SK-N-SH (cell line): ENCODE measurements at places on chromosomes 2 and 18.
A peak's percentile ranks its signal among the peaks of the same experiment; 100 is the strongest.

DNA sequence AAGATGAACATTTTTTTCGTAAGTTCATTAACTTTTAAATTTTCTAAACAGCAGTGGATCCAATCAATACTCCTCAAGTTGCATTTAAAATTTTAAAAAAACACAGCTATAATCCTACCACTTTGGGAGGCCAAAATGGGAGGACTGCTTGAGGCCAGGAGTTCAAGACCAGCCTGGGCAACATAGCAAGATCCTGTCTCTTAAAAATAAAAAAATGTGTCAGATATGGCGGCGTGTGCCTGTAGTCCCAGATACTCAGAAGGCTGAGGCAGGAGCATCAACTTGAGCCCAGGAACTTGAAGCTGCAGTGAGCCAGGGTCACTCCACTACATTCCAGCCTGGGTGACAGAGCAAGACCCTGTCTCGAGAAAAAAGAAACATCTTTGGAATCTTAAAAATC, 59.8 kb upstream of the RNU4ATAC start:
- DNase-seq, result no peak

DNA sequence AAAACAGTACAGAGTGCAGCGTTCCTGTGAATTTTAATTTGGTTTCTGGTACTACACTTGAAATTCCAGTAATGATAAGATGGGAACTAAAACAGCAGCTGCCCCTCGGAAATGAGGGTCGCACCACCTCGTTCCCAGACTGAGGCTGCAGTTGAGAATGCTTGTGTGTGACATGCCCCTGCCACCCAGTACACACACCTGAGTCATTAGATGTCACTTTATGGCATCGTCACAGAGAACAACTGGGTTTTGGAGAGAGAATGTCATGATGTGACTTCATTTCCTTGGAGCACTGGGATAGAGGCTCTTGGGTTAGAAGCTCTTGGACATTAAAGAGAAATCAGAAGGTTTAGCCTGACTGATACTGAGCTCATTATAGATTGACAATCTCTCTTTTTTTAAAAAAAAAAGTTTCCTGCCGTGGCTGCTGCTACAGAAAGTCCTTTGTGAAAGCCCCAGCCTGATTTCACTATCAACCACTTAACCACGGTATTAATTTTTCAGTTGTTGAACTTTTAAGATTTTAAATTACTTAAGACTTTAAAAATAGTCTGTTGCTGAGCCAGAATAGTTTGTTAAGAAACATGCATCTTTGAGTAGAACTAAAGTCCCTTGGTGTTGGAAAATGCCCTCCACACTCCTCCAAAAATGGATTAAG, 24.5 kb downstream of the BCL2L11 start:
- no peak for DNase-seq

DNA sequence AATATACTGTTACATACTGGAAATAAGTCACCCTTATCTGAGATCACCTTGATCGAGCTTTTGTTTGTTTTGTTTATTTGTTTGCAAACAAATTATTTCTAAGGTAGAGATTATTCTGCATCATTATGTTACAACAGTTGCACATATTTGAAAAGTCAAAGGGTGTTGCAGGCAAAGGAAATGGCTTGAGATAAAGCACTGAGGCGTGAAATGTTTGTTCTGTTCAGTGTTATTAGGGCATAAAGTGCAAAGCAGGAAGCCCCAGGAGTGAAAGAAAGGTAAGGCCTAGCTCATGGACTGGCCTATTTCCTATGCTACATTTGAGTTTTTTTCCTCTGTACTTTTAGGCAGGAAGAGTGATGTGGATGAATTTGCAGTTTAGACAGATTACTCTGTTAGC, 1815.6 kb upstream of the LRRTM1 start:
- DNase-seq, result no peak

DNA sequence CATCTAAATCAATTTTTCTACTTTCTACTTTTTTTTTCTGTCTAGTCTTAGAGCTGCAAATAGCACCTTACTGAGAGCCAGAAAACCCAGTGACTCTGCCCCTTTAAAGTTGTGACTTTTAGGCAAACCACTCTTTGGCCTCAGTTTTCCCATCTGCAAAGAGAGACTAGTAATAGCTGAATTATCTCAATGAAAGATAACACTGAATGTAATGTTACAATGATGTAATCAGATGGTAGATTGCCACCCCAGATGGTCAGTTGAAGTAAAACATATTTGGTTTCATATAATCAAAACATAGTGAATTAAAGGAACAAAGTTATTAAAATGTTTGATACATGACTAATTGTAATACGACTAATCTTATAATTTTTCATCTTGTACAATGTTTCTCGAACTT, 5.0 kb upstream of the APCDD1 start:
- DNase-seq, result no peak

GRCh38 chr2:160417745-160418397, 75.7 kb downstream of the RBMS1 start:
- no peak for DNase-seq

DNA sequence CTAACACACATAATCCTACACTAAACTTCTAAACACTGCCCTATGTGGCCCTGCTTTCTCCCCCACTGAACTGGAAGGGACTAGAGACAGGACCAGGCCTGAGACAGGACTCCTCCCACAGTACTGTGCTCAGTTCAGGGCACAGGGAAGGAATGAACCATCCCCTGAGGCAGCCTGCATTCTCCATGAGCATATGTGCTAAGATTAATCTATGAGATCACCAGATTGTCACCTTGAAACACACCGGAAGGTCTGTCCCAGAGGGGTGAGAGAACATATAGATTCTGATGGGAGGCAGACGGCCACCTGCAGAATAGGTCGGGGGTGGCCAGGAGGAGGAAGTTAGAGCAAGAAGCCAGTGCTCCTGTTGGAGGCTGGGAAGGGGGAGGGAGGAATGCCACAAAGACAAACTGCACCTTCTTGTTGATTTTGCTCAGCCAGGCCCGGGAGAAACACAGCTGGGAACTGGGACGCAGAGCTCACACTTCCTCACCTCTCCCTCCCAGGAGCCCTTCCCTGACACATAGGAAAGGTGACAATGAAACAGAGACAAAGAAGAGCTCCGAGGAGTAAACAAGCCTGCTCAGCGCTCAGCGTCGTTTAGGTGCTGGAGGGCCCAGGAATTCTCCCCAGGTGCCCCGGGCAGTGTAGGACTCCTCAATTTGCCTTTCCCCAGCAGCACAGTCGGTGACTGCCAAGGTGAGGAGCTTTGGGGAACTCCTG, 52.1 kb downstream of the ZBTB7C start:
- peak; percentile 30 for DNase-seq

- no peak for DNase-seq
These were observed 320.9 kb upstream of the TCF4 start for GRCh38 chr18:55908901-55909366.

DNA sequence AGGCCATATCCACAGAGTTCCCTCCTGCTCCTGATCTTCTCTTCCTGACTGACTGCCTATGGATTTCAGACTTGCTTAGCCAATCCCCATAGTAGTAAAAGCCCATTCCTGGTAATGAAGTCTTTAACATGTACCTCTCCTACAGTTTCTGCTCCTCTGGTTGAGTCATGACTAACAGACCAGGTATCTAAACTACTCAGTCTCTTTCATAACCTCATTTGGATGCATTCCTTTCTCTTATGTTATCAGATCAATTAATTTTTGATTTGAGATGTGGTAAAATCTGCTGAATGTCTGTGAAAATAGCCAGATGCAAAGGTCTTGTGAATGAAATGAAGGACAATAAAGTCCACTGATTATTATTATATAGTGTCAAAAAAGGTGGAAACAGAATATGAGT, 198.0 kb downstream of the NBAS start:
- no peak for DNase-seq

- no peak for DNase-seq
These were observed 14.8 kb upstream of the SLC66A3 start for GRCh38 chr2:11140492-11140891.

GRCh38 chr2:18346344-18346743, 214.1 kb downstream of the RDH14 start:
- DNase-seq, result no peak

GRCh38 chr2:52929412-52929811, 838.2 kb upstream of the CHAC2 start:
- no peak for DNase-seq

GRCh38 chr18:58640428-58640805, 11.5 kb upstream of the ALPK2 start:
- DNase-seq, result no peak

DNA sequence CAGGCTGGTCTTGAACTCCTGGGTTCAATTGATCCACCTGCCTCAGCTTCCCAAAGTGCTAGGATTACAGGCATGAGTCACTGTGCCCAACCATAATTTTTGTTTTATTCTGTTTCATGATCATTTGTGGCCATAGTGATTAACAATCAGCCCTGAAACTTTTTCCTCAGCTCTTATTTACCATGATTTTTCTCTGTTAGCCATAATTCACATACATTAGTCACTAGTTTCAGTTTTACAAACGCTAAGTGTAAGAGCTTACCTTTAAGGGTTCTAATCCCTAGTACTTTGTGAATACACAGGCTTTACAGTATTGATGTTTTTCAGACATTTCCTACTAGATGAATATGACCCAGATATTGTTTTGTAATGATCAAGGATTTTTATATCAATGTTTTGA, 216.1 kb downstream of the DPP4 start:
- DNase-seq, result no peak

- DNase-seq, result no peak
These were observed 33.7 kb downstream of the CERKL start for GRCh38 chr2:181623159-181623558.

DNA sequence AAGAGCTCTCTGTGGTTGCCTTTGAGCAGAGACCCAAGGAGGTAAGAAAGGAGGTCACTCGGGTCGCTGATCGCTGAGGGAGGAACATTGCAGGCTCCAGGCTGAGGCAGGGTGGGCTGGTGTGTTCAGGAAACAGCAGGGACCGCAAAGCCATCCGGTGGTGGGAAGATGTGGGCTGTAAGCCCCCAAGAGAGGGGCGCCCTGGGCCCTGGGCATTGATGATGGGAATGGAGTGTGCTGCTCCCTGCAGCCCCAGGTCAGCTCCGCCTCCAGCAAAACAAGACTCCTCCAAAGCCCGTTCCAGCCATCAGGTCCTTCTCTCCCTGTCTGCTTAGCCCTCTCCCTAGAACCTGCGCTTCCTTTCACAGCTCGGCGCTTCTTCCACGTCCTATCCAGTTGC, 229.7 kb downstream of the KLHL29 start:
- no peak for DNase-seq

GRCh38 chr2:181675254-181675653, 5.1 kb downstream of the NEUROD1 start:
- no peak for DNase-seq

DNA sequence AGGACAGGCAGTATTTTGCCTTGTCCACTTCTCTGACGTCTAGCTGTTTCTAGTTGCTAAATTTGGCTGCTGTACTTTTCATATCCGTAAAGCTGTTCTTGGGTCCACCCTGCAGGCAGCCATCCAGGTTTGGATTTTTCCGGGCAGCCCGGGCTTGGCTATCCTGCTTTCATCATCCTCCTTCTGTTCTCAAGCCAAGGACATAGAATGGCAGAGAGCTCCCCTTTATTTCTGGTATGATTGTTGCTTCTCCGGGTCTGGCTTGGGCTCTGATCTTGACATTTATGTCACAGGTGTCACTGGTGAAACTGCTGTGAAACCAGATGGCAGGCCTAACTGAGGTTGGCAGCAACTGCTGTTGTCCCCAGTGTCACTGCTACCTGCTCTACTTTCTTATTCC, 35.5 kb downstream of the SCN2A start:
- no peak for DNase-seq

DNA sequence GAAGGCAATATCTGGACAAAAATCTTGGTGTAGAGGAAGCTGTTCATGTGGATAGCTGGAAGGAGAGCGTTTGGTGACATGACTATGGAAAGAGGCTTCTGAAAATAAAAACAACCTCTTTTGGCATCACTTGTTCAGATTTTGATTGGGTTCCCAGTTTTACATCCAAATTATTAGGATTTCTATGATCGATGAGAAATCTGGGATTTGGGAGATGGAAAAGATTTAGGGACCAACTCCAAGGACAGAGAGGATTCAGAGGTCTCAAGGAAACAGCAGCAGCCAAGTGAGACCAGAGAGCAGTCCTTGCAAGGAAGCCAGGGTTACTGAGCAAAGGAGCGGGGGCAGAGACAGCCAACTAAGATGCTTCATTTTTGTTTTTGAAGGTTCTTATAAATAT, 441.7 kb downstream of the TRIB2 start:
- DNase-seq, result no peak

DNA sequence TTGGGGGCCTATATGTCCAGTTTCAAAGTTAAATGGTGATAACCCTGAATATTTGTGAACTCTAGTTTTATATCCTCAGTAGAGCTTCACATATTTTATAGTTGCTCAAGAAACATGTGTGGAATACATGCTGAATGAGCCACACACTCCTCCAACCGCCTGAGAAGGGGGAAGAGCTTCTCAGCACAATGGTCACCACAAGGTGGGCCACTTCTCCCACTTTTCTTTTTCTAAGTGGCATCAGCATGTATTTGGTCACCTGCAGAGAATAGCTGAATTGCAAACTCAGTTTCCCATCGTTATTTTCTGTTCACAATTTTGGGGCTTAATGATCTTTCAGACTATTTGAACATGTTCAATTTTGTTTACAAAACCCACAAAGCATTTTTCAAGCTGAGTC, 340.5 kb downstream of the PARD3B start:
- no peak for DNase-seq

DNA sequence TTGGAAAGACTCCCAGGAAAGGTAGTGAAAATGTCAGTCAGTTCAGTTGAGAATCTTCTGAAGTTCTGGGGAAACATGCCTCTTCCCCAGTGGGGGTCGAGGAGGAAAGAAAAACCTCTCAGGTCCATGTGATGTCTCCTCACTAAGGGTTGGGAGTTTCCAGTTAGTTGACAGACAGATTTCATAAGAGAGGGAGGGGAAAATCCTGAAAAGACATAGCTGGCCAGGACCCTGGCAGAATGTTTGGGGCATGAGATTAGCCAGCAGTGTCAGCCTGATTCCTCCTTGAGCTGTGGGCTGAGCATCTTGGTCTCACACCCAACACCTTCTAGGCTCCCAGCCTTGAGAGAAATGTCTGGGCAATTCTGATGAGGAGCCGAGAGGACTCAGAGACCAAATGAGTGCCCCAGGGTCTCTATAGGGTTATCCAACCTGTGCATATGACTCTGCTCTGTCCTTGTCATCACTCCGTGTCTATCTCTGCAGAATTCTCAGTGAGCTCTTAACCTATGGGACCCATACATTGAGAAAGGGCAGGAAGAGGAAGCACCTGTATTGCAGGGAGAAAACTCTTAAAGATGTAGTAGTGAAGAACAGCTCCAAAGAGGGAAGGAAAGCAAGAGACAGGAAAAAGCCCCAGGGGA, 13.9 kb downstream of the BMP10 start:
- DNase-seq, result no peak

GRCh38 chr2:178865999-178866398, 58.8 kb upstream of the TTN start:
- DNase-seq, result no peak
